ENCODE measurements at places on chromosomes 2 and 18.

- DNase-seq: no peak
Measured at GRCh38 chr2:168178520-168179324, 68.7 kb downstream of the STK39 start.

- peak; percentile 96 for DNase-seq
Measured at GRCh38 chr2:67289921-67290371, 107.2 kb upstream of the ETAA1 start.

DNA sequence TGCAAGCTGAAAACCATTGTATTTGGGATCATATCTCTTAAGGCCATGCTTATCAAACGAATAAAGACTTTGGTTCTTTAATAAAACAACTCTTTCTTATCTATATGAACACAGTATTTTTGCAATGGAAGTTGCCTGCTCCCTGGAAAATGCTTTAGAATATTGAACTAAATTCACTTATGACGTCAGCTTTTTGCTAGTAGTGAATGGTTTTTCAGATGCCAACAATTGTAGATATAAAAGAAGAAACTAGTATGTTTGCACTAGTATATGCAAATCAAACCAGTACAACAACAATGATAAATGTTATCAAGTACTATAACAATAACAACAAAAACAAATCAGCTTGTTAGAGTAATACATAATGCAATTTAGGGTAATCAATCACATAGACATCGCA, 1462.9 kb downstream of the SUCLG1 start:
- no peak for DNase-seq

DNA sequence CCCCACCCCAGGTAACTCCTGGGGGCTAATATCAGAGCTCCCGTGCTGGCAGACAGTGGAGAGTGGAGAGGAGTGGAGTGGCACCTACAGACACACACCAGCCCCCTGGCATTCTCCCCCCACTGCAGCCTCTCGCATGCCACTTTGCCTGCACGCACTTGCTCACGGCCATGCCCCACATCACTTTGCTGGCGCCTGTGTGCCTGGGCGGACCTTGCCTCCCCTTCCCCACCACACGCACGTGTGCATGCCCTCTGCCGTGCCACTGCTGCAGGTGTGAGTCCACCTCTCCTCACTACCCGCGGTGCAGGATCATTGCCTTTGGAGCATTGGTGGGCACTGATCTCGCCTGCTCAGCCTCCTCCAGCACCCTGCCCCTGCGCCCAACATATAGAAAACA, 72.6 kb upstream of the DOK6 start:
- DNase-seq: no peak

DNA sequence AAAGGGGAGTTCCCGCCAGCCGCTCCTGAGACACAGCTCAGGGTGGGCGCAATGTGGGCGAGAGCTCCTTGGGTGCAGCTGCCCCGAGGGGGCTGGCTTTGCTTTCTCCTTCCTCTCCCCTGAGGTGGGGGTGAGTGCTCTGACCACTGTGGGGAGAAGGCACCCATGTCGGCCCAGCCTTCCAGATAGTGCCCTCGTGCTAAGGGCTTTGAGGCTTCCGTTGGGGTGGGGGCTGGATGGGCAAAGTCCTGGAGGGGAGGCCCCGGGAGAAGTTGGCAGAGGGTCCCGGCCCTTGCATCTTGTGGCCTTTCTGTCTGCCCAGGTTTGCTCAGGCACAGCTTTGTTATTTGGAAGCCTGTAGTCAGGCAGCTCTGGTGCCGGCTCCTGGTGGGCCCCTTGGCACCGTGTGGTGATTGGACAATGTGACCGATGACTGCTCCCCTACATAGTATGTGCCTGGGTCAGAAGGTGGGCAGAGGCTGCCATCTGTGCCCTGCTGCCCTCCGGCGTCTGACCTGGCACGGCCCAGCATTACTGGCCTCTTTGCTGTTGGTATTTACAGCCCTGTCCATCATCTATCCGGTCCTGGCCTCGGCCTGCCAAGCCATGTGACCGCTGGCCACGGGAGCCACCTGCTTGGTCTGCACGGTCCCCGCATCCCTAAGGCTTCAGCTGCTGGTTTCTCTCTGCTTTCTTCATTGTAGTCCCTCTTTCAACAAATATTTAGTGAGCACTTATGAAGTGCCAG, 50.8 kb downstream of the TWIST2 start:
- DNase-seq: no peak

- no peak for DNase-seq
Measured at GRCh38 chr2:23593752-23594459, 208.9 kb downstream of the KLHL29 start.

GRCh38 chr2:84958135-84959059, 12.6 kb upstream of the KCMF1 start:
- peak; percentile 99 for DNase-seq

- DNase-seq: no peak
Measured at GRCh38 chr2:201441409-201441808, 9.8 kb downstream of the TRAK2 start.

DNA sequence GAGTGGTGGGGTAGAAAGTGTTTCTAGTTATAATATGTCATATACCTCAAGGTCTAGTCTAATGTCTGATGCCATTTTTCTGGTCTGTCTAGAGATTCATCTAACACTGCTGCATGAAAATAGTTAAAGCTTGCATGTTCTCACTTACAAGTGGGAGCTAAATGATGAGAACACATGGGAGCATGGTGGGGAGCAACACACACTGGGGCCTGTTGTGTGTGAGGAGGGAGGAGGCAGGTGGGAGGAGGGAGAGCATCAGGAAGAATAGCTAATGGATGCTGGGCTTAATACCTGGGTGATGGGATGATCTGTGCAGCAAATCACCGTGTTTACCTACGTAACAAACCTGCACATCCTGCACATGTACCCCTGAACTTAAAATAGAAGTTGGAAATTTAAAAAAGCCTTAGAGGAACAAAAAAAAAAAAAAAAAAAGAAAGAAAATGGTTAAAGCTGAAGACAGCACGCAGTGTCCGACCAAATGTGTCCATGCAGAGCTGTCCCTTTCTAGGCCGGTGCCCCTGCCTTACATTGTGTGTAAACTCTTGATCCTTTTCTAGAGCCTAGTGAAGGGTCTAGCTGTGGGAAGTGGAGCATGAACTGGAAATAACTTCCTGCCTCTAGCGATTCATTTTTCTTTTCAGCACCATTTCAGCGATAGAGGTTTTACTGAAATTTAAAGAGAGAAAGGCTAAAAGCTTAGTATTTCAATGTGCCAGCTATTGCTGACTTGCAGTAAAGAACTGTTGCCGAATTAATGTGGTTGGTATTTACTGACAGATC, 94.0 kb downstream of the FMNL2 start:
- DNase-seq: no peak

- DNase-seq: no peak
Measured at GRCh38 chr2:85802354-85803103, 48.7 kb downstream of the ATOH8 start.

DNA sequence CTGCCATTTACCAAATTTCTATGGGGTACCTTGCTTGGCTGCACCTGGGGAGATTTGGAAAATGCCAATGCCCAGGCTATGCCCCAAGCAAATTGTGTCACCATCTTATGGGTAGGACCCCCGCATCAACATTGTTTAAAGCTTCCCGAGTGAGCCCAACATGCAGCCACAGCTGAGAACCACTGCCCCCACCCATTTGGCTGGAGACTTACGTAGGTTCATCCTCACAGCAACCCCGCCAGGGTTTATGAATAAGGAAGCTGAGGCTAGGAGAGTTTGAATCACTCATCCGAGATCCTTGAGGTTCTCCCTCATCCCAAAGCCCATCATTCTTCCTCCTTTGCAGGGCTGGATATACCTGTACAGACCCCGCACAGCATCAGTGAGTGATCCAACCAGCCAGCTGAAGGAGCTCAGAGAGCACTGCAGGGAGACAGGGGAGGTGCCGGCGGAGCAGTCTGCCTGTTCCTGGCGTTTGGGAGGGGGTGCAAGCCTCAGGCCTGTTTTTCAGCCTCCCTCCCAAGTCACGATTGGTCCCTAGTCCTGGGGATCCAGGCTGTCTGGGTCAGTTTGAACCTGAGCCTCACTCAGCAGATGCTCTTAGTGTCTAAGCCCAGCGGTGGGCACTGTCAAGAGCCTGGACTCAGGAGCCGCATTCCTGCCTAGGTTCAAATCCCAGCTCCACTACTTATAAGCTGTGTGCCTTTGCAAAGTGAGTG, 164.9 kb downstream of the SMAD7 start:
- no peak for DNase-seq

GRCh38 chr2:19837235-19837766, 64.5 kb downstream of the TTC32 start:
- no peak for DNase-seq

DNA sequence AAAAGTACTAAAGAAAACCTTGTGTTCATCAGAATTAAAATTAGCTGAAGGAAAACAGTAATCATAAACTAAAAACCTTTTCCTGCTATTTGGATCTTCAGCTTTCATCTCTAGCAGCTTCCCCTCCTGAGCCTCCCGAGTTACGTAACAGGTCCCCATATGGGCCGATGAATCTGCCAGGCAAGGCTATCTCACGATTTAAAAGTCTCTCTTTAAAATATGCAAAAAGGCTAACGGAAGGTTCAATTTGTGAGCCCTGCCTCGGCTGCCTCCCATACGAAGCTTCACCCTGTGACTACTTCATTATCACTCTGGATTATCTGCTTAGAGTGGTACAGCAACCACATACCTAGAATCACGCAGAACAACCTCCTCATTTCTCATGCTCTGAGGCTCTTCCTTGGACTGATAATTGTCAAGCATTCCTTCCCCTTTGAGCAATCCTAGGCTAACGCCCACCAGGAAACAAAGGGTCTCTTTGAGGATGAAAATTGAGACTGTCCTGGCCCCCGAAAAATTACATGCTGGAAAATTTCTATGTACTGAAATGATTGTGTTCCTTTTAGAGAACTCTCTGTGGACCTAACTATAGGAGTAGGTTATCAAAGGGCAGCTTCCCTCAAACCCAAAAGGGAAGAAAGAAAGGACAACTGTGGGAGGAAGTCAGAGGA, 147.4 kb downstream of the ZEB2 start:
- no peak for DNase-seq

DNA sequence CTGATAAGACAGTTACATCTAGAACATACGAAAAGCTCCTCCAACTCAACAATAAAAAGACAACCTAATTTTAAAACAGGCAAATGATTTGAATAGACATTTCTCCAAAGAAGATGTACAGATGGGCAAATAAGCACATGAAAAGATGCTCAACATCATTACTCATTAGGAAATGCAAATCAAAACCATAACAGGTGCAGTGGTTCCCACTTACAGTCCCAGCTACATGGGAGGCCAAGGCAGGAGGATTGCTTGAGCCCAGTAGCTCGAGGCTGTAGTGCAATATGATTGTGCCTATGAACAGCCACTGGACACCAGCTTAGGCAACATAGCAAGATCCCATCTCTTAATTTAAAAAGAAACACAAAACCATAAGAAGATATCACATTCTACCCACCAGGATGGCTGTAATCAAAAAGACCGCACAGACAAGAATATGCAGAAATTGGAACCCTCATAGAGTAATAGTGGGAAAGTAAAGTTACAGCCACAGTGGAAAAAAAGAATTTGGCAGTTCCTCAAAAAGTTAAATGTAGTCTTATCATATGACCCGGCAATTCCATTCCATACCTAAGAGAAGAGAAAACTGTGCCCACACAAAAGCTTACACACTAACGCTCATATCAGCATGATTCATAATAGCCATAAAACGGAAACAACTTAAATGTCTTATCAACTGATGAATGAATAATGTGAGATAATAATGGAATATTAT, 30.5 kb upstream of the ARMC9 start:
- no peak for DNase-seq

GRCh38 chr18:8996771-8997432, 105.6 kb upstream of the NDUFV2 start:
- DNase-seq: no peak

DNA sequence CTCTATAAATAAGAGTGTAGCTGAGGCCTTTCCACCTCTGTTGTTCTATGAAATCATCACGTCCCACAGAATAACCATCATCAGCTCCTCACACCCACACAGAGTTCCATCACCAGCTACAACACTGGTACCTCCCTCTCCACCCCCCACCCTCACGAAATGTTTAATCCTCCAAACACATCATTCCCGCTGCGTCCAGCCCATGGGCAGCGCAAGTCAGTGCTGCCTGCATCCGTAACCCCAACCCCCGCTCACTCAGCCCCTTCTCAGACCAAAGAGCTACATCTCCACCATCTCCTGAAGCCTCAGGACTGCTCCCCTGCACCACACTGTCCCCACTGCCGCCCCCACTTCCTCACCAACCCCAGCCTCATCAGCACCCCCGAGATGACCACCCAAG, 19.4 kb downstream of the DNMT3A start:
- no peak for DNase-seq

Data from Caki2 (cell line).